ENCODE measurements at places on chromosomes 1 and 21.

GRCh38 chr1:174768949-174769348 lies 230.8 kb upstream of the CACYBP start:
- DNase-seq = no peak

- DNase-seq = no peak
These were observed 44.9 kb upstream of the SCMH1 start for GRCh38 chr1:41286992-41287391.

- DNase-seq = no peak
These were observed 79.2 kb downstream of the SMYD2 start for GRCh38 chr1:214360116-214360515.

DNA sequence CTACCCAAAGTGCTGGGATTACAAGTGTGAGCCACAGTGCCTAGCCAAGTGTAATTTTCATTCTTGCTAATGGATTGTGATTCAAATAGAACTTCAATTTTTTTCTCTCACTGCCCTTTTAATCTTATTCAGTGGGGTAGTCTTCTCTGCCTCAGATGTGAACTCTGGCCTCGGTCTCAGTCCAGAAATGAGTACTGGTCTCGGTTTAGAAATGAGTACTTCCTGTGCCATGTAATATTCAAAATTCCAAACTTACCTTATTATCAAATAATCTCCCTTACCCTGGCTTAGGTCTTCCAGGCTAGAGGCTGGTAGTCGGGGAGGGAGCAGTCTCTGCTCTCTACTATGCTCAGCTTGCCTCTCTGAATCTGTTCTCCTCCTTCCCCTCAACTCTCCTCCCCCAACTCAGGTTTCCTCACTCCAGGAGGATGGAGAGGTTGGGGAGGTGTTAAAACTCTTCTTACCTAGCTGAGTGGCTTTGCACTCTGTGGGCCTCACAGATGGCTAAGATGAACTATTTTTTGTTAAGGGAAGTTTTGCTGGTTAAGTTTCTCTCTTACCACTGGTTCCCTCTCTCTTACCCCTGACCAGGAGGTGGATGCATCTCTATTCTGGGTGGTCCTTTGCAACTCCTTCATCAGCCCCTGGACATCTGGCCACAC lies 4.8 kb upstream of the SLAMF9 start:
- no peak for DNase-seq

DNA sequence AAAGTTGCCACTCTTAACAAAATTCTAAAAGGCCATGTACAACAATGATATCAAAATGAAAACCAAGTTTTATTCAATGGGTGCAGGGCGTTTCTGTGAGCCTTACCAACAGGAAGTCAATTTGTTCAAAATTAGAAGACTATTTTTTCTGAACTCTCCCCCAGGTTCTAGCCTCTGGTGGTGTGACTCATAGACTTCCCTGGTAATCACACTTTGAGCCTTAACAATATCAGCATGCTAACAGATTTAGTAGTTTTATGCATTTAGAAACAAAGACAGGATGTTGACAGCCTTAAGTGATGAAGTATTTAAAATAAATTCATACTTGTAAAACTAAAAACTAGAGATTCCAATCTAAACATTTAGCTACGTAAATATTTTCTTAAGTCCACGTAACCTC lies 88.4 kb downstream of the LRRC8C start:
- DNase-seq = no peak

All from substantia nigra (tissue), 51 donors.